ENCODE measurements at places on chromosomes 13 and 19. TPM values are rescaled to one million over a fixed set of nuclear protein-coding genes. Genes with fewer than 3 reads are reported as not detected.

The ZNF507 gene
- total RNA-seq, result 26.8 TPM

The FLT1 gene
- total RNA-seq, result 16.2 TPM

The ZNF136 gene
- total RNA-seq, result 21.1 TPM

The ZNF285 gene
- total RNA-seq, result 24.6 TPM

The RASGRP4 gene
- 0.25 TPM for total RNA-seq

The MEIOSIN gene
- not detected for total RNA-seq

The ARMC6 gene
- total RNA-seq, result 32.9 TPM

The C19orf81 gene
- not detected for total RNA-seq

All from temporal lobe (tissue), 4 donors.